T-helper 17 cell (primary cell): ENCODE measurements at places on chromosomes 3 and 15.

DNA sequence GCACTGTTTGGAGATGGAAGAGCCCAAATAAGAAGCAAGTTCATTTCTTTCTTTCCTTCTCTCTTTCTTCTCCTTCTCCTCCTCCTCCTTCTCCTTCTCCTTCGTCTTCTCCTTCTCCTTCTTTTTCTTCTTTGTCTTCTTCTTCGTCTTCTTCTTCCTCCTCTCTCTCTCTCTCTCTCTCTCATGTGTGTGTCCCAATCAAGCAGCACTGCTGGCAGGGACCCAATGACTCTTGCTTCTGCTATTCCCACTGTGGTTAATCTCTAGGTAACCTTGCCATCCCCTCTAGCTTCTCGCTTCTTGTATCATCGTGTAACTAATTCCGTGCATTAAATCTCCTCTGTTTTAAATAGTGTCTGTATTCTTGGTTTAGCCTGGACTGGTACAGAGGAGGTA is 26.1 kb upstream of the ZNF280D start:
- no peak for DNase-seq

DNA sequence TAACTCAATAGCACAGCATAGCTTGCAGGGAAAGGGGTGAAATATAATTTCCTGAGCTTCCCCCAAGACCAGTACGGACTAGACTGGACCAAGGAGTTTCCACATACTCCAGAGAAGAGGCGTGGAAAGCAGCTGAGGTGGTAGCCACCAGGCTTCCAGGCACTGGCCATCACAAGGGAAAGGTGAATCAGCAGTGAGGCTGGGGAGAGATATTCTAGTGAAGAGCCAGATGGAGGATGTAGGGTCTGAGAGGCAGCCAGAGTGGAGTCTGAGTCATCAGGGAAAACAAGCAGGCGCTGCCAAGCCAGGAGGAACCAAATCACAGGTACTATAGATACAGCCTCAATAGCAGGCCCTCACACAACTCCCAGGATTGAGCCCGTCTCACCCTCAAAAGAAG is 9.6 kb upstream of the RASA2 start:
- no peak for DNase-seq

DNA sequence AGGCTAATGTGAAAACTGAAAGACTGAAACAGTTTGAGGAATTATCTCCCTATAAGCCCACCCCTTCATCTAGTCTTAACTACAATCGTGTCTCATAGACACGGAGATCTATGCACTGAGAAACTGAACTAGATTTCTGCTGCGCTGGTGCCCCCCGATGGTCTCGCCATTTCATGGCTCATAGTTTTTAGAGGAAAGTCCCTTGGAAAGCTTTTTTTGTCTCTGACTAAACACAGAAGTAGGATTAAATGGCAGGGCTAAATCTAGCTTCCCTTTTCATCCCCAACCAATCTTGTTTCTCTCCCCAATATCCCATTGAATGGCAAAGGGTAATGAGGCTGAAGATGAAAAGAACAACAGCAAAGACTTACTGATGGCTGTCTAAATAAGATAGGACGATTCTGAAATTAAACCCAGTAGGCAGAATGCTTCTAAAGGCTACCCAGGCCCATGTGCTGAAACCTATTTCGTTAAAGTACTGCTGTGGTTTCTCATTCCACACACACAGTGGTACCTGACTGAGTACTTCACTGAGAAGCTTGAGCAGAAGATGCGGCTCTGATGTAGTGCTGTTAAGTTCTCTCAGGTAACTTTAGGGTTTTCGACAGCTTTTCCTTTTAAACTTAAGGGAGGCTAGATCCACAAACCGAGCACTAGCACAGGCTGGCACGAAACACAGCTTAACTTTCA is 142.7 kb downstream of the GADL1 start:
- DNase-seq = no peak

DNA sequence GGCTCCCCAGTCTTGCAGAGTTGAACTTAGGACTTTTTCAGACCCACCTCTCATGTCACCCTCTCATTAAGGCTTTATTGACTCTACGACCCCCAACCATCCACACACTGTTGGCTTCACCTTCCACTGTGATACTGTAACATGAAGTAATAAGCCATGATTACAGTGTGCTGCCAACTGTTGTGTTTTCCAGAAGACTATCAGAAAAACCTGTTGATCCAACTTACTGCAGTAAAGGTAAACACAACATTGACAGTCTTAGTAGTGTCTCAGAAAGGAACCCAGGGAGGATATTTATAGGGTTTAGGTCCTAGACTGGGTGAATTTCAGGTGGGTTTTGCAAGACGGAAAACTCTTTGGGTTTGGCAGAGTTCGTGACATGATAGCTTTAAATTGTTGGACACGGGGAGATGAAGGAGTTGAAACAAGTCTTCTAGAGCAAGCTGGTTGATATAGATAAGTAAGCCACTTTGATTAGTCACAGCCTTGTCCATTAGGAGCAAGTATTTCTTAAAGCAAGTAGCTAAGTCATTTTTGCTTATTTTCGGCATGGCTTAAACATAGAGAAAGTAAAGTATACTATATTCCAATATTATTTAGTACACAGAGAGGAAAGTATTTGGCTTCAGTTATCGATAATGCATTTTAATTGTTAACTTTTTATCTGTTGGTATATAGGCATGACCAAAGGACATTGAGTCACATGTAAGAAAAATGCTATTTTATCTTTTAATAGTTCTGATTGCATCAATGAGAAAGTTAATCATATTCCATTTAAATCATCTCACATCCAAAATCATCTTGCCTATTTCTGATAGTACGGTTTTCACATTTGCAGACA is 2.4 kb upstream of the COL6A5 start:
- no peak for DNase-seq

- no peak for DNase-seq
Measured at GRCh38 chr15:57147621-57148020, 228.7 kb upstream of the CGNL1 start.

- DNase-seq = no peak
Measured at GRCh38 chr3:4449043-4449805, 17.8 kb downstream of the SUMF1 start.

GRCh38 chr3:73222126-73222525 is 160.7 kb downstream of the EBLN2 start:
- DNase-seq = no peak

GRCh38 chr15:90879730-90880366 is 4.5 kb upstream of the FES start:
- no peak for DNase-seq
